ENCODE measurements at places on chromosomes 12 and 14.

DNA sequence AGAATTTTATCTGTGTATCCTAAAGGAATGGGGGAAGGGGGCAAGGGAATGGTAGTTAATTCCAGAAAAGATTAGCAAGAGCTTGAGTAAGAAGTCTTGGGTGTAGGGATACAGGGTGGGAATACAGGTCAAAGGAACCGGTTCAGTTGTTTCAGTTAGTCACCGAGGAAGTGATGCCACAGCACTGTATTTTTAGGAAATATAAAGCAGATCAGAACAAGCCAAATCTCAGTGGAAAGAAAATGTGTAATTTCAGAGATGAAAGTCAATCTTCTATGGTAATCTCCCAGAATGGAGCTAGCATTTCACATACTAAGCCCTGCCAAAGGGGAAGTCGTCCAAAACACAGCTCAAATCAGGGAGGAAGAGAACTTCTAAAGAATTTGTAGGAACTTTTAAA, 4.7 kb upstream of the TUBA1C start:
- no peak for DNase-seq

- DNase-seq, result no peak
Measured at GRCh38 chr14:71497645-71498086, 434.6 kb upstream of the RGS6 start.

- DNase-seq, result no peak
Measured at GRCh38 chr14:68935761-68936214, 43.3 kb downstream of the ACTN1 start.

DNA sequence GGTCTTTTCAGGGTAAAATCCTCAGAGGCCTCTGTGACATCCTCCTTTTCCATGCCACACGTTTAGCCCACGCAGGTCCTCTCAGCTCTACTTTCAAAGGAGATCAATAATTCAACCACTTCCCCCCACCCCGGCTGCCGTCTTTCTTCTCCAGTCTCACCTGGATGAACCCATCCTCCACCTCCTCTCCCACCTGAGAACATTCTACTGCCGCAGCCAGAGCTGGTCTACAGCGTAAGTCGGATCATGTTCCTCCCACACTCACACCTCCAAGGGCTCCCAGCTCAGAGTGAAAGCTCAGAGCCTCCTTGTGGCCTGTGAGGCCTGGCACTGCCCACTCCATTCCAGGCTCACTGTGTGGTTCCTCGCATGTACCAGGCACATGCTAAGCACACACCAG, 246.6 kb downstream of the CHST11 start:
- no peak for DNase-seq

DNA sequence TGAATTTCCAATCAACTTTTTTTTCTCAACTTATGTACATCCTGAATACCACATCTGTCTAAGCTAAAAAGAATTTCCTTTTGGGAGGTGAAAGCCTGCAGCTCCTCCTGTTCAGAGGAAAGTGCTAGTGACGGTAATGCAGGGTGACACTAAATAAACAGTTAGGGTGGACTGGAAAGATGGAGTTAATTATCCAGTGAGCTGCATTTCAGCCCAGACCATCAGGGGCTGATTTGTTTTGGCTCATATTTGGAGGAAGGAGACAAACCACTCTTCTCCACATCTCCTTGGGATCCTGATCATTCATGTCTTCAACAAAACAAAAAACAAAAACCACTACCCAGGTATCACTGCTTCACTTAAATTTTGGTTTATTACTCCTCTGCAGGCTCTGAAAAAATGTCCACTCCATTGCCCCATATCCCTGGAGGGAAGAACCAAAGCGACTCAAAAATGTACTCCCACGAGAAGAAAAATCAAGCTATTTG, 5.1 kb upstream of the SIX1 start:
- no peak for DNase-seq

- no peak for DNase-seq
Measured at GRCh38 chr12:77324416-77324762, 259.0 kb upstream of the E2F7 start.

GRCh38 chr12:128903236-128903635, 50.0 kb downstream of the GLT1D1 start:
- DNase-seq, result no peak

All from activated CD4-positive, alpha-beta T cell treated with anti-CD3 and anti-CD28 coated beads, Interleukin-2, amount 50 U/mL, for 24 hours (primary cell).